ENCODE measurements at places on chromosomes 13 and 19.

- DNase-seq: no peak
Measured at GRCh38 chr13:51152701-51153100, 41.6 kb upstream of the C13orf42 start.

DNA sequence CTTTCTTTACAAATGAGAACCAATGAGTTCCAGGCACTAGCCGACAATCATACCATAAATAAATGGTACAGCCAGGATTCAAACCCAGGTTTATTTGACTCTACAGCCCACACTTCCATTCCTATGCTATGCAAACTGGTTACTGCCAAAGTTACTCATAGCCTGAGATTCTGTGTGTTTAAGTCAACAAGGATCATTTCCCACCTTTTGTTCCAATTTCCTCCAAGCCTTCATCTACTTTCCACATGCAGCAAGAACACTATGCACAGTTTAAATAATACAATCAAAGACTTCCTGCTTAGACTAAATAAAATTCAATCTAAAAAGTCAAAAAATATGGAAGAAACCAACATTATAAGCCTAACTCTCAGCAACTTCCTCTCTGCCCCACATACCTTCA is 59.2 kb upstream of the KLF12 start:
- no peak for DNase-seq

DNA sequence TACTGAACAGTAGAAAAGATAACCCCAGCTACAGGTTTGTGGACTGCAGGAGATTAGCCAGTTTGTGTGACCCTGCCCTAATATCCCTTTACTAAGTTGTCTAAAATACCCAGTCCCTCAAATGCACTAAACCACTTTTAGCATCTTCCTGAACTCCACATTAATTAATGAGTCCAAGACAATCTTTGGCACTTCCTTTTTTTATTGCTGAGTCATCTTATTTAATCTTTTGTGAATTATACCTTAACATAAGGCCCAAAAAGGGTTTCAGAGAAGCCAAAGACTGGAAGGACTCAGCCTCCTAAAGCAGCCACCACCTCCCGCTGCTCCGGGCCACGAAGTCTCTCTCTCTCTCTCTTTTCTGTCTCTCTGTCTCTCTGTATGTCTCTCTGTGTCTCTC is 48.8 kb upstream of the PDCD5 start:
- no peak for DNase-seq

DNA sequence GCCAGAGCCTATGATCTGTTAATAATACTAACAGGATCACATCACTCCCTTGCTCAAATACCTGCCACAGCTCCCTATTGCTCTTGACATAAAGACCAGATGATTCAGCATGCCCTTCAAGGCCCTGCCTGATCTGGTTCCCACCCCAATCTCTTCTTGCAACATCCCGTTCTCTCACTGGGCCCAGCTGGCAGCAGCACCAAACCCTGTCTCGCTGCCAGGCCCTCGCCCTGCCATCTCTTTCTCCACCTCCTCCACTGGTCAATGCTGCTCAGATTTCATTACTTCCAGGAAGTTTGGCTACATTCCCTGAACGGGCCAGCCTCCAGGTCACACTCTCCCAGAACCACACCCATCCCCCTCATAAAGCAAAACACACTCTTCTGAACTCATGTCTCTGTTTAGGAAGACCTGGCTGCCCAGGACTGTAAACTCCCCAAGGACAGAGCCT is 8.6 kb upstream of the BCAT2 start:
- DNase-seq: no peak

GRCh38 chr13:40662866-40663265 is 3.6 kb downstream of the FOXO1 start:
- DNase-seq: no peak

- DNase-seq: no peak
Measured at GRCh38 chr19:51729781-51730180, 6.0 kb upstream of the HAS1 start.

DNA sequence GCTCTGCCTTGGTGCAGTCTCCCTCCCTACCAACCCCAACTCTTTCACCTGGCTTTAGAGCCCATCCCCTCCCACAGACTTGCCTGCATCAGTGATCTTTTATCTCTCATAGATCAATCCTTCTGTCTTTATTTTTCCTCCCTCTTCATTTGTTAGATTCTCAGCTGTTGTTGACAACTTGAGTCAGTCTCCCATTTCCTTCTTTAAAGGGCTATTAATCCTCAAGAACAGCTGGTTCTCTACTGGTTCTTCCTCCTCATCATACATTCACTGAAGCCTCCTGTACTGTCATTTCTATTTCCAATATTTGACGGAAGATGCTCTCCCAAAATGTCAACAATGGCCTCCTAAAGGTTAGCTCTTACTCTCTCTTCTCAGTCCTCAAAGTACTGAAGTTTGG is 408.2 kb downstream of the TBC1D4 start:
- no peak for DNase-seq

- no peak for DNase-seq
Measured at GRCh38 chr19:16361926-16362325, 37.3 kb downstream of the KLF2 start.

DNA sequence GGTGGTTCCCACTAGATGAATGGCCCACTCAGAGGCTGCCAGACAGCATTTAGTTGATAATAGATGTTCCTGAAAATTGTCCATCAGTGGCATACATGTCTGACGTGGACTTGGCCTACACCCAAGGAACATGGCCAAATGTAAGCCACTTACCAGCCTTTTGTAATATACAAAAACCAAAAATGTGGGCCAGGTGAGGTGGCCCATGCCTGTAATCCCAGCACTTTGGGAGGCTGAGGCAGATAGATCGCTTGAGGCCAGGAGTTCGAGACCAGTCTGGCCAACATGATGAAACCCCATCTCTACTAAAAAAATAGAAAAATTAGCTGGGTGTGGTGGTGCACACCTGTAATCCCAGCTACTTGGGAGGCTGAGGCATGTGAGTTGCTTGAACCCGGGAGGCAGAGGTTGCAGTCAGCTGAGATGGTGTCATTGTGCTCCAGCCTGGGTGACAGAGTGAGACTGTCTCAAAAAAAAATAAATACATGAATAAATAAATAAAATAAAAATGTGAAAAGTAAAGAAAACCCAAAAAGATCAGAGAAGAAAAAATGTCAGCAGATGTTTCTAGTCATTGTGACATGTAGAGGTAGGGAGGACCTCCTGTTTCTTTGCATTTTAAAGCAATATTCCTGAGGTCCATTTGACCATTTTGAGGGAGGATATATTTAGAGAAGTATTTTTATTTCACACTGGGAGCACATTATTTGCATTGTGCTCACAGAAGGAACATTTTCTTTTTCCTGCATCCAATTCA is 7.1 kb upstream of the WTIP start:
- DNase-seq: no peak

- no peak for DNase-seq
Measured at GRCh38 chr13:31131470-31131961, 30.2 kb downstream of the HSPH1 start.

- no peak for DNase-seq
Measured at GRCh38 chr13:99865420-99865930, 106.1 kb downstream of the ZIC5 start.

DNA sequence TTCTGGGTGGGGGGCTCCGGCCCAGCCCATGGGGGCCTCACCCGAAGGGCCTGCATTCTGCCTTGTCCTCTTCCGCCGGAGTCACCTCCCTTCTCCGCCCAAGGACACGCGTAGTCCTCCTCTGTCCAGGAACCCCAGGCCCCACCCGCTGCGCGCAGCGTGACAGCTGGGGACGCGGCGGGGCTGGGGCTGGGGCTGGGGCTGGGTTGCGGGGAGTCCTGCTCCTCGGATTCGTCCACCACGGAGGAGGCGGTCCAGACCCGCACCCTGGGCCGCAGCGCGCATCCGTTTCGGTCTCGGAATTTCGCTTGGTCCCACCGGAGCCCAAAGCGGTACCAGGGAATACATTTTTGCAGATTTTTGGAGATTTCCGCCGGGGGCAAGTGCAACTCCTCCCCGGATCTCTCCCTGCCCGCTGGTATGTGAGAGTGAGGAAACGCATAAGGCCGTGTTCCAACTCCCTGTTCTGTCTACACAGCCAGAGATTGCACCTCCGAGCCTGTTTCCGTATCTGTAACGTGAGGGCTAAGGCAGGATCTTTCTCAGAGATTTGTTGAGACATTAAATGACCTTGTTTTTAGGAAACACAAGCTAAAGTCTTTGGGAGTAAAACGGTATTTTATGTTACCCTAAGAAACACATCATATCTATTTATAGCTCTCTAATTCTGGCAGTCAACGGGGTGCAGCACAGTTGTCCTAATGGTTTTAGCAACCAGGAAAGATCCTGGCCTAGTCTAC is at the start of gene COX7A1:
TSS of gene COX7A1 (minus strand) at position 96 of the 740 bp plus-strand sequence. CDS start at position 56, 40 bp downstream.
- no peak for DNase-seq

DNA sequence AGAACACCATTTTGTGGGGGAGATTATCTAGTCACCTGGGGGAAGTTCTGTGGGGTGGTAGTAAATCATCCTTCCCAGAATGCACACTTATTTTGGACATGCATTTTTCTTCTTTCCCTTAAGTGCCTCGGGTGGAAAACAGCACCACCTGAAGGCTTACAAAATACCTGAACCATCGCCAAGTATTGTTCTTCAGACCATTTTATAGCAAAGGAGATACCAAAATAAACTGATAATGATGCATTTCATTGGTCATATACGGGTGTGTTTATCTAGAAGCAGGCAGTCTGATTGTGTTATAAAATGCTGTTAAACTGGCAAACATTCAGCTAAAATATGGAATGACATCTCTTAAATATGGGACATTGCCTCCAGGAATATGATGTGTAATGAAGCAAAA is 1034.7 kb downstream of the SLITRK1 start:
- no peak for DNase-seq

DNA sequence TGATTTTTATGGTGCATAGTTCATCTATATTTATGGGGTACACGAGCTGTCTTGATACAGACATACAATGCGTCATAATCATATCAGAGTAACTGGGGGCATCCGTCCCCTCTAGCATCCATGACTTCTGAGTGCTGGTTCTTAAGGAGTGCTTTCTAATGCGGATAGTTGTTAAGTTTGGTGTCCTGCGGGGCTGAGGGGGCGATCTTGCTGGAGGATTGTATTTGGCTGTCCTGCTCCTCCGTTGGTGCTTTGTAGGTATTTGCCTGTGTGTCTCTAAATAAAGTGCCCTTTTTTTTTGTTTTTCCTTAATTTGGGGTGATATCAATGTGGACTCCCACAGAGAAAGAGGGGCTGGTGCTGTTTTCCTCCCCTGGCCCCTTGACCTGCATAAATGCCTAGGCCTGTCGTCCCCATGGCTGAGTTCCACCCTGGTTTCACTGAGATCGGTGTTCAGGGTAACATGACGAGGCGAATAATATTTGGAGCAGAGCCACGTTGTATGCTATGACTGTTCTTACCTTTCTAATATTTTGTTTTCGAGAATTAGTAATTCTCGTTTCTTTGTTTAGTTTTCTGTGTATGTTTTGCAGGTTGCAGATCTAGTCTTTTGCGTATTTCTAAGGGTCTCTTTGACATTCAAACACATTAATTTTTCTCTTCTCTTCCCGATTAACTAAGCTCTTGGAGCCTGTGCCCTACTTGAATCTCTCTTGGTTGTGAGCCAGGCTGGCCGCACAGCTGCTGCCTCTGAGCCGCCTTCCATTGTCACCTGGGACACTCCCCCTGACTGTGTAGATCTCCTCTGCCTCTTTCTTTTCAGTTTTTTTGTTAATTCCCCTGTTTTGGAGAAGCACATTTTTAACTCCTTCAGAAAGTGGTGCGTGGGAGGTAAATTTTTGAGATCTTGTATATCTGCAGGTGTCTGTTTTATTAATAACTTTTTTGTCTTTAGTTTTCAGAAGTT is 100.3 kb downstream of the ARHGEF7 start:
- no peak for DNase-seq

DNA sequence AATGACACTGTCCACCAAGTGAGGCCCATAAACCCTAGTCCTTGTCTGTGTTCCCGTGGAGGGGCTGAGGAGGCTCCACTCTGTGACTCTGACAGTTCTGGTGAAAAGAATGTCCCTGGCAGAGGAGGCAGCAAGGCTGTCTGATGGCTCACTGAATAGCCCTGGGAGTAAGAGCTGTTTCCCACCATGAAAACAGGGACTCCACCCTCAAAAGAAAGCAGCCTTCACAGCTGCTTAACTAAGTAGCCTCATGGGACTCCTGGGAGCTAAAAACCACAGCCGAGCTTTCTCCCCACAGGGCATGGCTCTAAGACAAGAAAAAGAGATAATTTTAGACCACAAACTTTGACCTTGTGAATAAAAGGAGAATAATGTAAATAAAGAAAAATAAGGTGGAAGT is 135.1 kb upstream of the FRY start:
- DNase-seq: no peak

DNA sequence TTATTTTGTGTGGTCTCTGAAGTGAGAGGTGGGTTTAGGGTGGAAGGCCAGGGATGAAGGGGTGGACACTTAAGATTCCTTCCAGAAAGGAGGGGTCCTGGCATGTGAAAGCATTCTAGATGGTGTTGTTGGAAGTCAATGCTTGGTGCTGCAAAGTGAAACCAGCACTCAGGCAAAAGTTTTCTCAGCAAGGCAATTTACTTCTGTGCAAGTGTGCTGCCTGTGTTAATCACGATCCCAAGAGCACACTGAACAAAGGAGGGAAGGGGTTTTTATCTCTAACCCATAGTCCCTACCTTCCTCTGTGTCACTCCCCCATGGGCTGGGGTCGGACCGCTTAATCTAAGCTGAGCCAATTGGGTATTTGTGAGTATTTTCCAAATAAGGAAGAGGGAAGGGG is 1.3 kb downstream of the ZNF134 start:
- DNase-seq: no peak

DNA sequence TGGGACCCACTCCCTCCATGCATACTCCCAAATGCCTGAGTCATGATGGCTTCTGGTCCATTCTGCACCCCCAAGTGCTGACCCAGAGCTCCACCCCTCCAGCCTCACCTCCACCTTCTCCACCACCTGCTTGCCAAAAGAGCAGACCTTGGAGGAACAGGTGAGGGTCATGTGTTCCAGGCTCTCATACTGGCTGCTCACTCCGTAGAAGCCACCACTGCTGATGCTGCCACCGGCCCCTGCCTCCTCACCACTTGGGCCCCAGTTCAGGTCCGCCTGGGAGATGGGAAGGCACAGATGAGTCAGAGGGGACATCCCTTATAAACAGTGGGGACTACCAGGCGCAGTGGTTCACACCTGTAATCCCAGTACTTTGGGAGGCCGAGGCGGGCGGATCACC is 7.9 kb downstream of the CD37 start:
- no peak for DNase-seq

GRCh38 chr13:109381546-109382180 is 404.7 kb downstream of the IRS2 start:
- DNase-seq: no peak

DNA sequence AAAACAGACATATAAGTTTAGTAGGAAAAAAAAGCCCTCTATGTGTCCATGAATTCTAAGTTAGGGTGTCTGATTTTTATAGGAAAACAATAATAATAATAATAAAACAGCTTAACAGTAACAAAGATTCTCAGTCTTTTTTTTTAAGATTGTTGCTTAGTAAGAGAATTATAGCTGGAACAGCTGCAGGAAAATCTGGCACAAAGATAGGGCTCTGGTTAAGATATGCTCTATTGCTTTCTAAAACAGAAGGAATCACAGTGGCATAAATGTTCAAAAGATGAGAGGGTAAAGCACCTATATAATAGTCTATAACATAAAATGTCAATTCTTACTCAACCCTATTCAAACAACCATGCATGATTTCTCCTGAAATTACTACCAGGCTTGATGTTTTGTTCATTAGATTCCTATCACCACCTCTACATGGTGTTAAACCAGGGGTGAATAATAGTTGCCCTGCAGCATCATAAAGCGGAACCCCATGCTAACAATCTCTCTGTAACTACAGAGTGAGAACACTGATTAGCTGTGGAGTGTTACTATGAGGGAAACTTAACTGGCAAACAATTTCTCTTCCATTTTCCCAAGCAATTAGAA is 541.4 kb upstream of the MIR17HG start:
- DNase-seq: no peak

GRCh38 chr19:40216013-40216776 is 2.0 kb downstream of the TTC9B start:
- DNase-seq: no peak
